ENCODE measurements at places on chromosomes 11 and 22.

GRCh38 chr11:121515335-121515671 is 62.5 kb upstream of the SORL1-AS1 start:
- DNase-seq = no peak

DNA sequence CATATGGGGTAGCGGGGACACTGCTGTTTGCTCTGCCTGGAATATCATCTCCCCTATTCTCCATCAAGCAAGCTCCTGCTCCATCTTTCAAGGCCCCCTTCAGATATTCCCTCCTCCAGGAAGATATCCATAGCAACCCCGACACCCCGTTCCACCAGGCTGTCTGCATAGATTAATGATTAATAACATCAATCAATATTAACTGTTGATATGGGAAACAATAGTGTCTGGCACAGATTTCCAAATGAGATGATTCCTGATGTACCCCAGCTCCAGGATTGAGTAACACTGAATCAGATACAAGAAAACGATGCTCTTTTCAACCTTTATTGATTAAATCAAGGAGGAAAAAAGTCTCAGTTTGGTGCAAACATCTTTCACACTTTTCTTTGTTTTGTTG is 7.5 kb upstream of the TPST2 start:
- no peak for DNase-seq

- no peak for DNase-seq
Measured at GRCh38 chr11:19651028-19651427, 61.6 kb upstream of the NAV2 start.

DNA sequence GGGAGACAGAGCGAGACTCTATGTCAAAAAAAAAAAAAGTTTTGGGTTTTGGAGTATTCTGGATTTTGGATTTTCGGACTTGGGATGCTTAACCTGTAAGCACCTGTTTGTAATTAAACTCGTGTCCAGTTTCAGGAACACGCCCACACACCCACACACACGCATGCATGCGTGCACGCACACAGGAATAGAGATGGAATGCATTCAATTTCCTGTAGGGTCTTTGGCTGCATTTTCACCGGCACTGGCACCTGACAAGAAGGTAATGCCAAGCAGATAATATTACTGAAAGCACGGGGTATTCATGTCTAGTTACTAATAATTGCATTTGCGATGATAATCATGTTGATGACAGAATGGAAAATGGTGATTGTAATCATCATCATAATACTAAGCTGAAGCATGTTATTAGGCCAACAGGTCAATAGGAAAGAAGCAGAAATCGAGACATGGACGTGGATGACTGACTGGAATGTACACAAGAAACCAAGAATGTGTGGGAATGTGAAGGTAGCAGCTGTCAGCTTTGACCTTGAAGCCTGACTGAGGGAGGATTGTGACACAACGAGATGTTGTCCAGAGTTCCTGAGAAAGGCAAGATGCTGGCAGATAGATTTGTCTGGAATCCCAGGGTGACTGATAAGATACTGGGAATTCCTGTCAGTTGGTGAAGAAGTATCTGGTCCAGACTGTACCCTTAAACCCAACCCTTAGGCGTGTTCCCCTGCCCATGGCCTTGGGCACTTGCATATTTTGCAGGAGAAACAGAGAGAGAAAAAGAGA is 108.6 kb downstream of the SYN3 start:
- no peak for DNase-seq

GRCh38 chr11:45374130-45374529 is 88.0 kb upstream of the SYT13 start:
- DNase-seq = peak; percentile 2

DNA sequence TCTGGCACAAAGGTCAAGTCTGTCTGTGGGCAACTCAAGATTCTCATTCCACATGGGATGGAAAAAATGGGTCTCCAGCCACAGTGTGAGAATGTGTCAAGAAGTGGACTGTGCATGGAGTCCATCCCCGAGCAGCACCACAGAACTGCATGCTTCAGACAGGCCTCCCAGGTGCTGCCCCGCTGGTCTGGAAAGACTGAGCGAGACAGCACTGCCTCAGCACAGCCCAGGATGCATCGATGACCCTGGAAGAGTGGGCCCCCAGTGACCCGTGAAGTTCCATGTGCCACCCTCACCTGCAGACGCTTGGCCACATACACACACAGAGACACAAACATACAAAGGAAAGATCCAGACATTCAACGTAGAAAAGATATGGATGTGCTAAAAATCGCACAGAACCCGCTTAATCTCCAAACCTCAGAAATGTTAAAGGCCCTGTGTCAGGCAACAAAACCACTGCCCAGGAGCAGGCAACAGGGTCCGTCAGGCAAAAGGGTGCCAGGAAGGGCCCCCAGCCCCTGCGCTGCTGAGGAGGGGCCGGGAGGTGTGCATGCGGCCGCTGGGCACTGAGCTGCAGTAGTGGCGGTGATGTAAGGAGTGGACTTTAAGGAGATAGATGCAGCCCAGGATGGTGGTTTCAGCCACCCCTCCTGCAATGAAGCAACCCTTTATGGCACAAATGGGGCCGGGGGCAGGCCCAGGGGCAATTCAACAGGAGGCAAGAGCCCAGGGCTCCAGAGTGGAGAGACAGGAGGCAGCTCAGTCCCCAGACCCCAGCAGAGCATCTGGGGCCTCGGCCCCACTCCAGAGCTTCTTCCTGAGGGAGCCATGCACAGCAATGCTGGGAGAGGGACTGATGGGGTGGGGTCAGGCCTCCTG is 84.7 kb downstream of the DGCR2 start:
- peak; percentile 51 for DNase-seq

GRCh38 chr11:113317339-113317738 is 3.0 kb downstream of the TTC12 start:
- no peak for DNase-seq

DNA sequence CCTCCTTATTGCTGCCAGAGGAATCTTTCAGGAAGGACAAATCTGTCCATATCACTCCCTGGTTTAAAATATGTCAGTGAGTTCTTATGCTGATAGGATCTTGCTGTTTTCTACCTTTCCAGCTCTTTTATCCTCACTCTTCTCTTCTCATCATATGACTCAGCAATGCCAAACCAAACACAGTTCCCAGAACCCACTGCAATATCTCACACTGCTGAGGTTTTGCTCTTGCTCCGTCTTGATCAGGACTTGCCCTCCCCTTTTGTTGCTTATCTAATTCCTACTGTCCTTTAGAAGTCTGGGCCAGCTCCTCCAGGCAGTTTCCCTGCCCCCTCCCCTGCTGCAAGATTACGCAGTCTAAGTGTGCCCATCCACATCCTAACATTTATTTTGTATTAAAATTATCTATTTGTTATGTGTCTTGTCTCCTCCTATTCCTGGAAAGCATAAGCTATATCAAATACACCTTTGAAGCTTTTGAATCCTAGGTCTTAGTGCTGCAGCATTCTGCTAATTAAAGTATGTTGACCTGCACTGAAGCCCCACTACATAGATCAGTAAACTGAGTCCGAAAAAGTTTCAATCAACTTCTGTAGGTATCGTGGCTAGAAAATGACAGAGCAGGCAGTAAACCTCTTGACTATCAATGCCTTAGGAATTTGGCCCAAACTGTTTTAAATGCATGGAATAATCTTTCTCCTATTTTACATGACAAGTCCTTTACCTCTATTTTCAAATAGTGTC is 119.2 kb upstream of the C11orf87 start:
- DNase-seq = no peak

DNA sequence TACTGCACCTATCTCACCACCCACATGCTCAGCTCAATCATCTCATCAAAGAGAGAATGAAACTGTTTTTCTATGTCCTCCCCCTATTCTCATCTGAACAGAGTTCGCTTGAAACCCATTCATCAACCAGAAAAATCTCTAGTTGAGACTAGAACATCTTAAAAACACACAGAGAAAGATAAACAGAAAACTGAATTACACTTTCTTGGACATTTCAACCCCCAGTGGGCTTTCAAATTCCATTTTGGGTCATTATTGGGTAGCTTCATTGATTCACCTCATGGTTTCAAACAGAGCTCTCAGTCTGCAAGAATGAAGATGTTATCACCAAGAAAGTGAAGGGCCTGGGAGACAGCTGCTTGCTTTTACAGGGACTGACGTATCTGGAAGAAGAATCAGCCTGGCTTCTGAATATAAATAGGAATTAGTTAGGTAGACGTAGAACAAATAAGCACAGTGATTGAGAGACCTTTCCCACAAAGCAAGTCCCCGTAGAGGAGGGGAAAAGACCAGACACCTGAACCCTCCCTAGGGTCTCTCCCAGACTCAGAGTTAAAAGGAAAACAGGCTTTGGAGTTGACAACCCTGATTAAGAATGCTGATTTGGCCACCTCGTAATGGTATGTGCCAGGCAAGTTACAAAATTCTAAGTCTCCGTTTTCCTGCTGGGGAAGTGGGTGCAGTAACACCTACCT is 155.7 kb downstream of the BBOX1 start:
- DNase-seq = no peak

DNA sequence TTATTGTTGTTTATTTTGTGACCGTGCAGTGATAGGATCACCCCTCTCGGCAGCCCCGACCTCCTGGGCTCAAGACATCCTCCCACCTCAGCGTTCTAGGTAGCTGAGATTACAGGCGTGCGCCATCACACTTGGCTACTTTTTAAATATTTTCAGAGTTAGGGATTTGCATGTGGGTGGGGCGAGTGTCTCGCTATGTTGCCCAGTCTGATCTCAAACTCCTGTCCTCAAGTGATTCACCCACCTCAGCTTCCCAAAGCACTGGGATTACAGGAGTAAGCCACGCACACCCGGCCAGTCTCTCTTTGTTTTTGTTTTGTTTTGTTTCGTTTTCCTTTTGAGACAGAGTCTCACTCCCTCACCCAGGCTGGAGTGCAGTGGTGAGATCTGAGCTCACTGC is 1.2 kb upstream of the INTS5 start:
- DNase-seq = no peak

DNA sequence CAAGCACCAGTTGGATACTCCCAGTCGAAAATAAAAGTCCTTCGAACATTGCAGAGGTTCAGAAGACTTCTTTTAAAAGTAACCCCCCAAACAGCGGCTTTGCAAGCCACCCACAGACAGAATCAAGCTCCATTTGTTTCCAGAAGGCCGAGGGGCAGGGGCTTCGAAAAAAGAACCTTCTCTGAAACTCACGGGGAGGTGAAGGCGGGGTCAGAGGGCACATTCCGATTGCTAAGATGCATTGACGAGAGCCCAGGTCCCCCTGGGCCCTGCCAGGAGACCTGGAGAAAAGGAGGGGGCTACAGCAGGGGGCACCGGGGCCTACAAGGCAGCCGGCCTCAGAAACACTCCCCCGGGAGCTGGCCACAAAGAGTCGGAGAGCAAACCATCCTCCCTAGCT is 306.8 kb downstream of the MN1 start:
- DNase-seq = no peak

GRCh38 chr11:126834149-126834548 is 166.4 kb downstream of the KIRREL3 start:
- no peak for DNase-seq

DNA sequence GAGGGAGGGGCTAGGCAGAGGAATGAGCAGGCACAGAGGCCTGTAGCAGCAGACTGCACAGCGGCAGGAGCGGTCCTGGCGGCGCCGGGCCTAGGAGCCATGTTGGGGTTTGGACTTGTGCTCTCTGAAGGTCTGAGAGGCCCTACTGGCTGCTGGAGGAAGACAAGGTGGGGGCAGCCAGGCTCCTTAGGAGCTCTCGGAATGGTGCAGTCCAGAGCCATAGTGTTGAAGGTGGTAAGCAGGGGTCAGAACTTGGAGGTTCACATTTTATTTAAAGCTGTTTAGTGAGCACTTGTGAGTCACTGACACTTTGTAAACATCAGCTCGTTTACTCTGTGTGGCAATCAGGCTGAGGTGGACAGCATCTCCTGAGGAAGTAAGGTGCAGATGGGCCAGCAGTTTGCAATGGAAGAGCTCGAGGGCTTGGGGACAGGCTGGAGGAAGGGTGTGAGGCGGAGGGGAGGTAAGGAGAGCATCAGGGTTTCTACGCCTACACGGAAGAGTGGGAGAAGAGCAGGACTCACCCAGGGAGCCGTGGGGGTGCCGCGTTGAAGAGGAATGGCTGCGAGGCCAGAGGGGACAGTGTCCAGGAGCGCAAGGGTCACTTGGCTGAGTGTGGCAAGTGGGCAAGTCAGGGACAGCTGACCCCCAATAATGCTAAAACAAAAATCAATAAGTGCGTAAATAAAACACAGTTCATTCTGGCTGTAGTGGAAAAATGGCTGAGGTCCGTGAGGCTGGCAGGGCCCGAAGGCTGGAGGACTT is 10.0 kb upstream of the TMEM191C start:
- DNase-seq = peak; percentile 47

GRCh38 chr11:57604296-57605027 is 7.0 kb downstream of the SERPING1 start:
- DNase-seq = no peak

DNA sequence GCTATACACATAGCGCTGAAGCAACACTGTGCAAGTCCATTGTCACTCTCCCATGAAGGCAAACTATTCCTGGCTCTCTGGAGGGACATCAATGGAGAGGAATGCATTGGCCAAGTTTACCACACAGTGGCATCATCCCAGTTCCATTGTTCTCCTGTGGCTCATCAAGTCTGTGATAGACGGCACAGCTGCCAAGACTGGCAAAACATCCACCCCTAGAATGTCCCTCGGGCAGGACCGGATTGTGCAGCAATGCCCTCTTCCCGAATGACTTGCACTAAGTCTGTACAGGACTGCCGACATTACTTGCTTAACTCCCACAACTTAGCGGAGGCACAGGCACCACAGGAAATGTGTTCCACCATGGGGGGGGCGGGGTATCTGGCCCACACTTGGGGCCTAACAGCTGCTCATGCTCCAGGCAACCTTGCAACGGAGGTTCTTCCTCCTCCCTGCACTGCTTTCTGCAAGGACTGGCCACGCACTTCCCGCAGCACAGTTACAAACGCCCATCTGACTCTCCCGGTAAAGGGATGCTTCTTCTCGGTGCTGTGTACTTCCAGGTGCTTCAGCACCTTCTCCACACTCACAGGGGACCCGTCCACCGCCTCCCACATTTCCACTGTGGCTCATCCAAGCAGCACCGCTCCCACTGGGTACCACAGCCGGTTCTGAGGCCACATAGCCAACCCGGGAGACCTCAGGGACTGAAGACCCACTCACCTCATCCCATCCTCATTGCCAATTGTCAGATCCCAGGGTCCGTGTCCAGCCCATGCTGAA is 1309.6 kb upstream of the RAG2 start:
- DNase-seq = no peak

- no peak for DNase-seq
Measured at GRCh38 chr11:66835768-66836405, 7.4 kb upstream of the RCE1 start.

GRCh38 chr11:1128311-1129142 is 29.2 kb upstream of the MUC5AC start:
- no peak for DNase-seq

DNA sequence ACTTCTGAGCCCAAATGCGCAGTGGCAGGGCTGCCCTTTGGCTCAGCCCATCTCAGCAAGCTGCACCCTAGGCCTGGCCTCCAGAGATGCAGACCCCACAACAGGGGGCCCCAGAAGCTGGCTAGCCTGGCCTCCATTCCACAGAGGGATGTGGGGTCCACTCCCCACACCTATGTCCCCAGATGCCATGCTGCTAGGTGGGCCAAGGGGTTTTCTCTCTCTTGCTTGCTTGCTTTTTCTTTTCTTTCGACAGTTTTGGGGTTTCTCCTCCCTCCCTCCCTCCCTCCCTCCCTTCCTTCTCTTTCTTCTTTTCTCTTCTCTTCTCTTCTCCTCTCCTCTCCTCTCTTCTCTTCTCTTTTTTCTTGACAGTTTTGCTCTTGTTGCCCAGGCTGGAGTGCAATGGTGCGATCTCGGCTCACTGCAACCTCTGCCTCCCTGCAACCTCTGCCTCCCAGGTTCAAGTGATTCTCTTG is 9.6 kb downstream of the SCARF2 start:
- no peak for DNase-seq
